ENCODE measurements at places on chromosomes 2 and 18.

DNA sequence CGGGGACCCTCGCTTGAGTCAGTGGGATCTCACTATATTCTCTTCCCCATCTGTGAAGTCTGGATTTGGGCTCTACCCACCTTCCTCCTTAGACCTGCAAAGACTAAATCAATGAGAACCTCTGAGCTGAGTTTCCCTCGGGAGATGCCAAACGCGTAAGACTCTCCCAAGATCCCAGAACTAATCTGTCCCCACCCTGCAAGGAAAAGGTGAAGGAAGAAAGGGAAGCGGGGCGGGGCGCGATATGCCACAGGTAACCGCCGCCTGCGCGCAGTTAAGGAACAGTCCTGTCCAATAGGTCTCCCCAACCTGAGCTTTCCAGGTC, 780 bp downstream of the SRD5A2 start:
- no peaks in the 10 kb centered on the region for H3K4me1 ChIP-seq
- H3K27ac ChIP-seq: no peak overlapping the region
- no peak overlapping the region for H3K4me3 ChIP-seq
- DNase-seq: no peak
- H3K27me3 ChIP-seq: peaks cover 14% of the 10 kb centered on the region

DNA sequence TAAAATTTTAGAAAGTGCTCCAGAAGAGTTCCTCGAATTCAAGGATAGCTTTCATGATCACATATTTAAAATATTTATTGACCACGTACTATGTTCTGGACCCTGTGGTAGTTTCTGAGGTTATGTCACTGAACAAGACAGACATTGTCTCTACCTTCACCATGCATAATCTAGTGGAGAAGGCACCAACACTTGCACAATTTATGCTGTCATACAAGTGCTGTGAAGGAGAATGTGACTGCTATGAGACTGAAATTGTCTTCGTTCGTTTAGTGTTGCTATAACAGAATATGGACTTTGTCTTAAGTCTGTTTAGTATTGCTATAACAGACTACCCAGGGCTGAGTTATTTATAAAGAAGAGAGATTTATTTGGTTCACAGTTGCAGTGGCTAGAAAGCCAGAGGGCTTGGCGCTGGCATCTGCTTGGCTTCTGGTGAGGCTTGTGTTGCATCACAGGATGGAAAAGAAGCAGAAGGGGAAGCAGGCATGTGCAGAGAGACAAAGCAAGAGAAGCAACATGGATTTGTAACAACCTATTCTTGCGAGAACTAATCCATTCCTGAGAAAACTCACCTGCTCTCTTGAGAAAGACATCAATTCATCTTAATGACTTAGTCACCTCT, 50.0 kb upstream of the RFX8 start:
- no peaks in the 10 kb centered on the region for H3K36me3 ChIP-seq
- no peak overlapping the region for H3K4me3 ChIP-seq
- H3K27ac ChIP-seq: no peak overlapping the region
- no peaks in the 10 kb centered on the region for H3K27me3 ChIP-seq
- DNase-seq: no peak
- H3K4me1 ChIP-seq: peaks cover 8% of the 10 kb centered on the region

GRCh38 chr2:184528119-184528518, 70.2 kb upstream of the ZNF804A start:
- DNase-seq: no peak
- no peaks in the 10 kb centered on the region for H3K4me1 ChIP-seq
- no peaks in the 10 kb centered on the region for H3K36me3 ChIP-seq
- H3K4me3 ChIP-seq: no peak overlapping the region

GRCh38 chr18:24488824-24489493, 28.5 kb downstream of the HRH4 start:
- H3K4me1 ChIP-seq: peaks cover 47% of the 10 kb centered on the region
- H3K27ac ChIP-seq: no peak overlapping the region
- H3K27me3 ChIP-seq: no peaks in the 10 kb centered on the region
- H3K4me3 ChIP-seq: no peak overlapping the region
- H3K36me3 ChIP-seq: no peaks in the 10 kb centered on the region

- no peaks in the 10 kb centered on the region for H3K36me3 ChIP-seq
- H3K4me1 ChIP-seq: peaks cover 3% of the 10 kb centered on the region
- no peaks in the 10 kb centered on the region for H3K27me3 ChIP-seq
- DNase-seq: peak; percentile 76
- H3K4me3 ChIP-seq: no peak overlapping the region
These were observed 512.7 kb downstream of the CMPK2 start for GRCh38 chr2:6352906-6353515.

DNA sequence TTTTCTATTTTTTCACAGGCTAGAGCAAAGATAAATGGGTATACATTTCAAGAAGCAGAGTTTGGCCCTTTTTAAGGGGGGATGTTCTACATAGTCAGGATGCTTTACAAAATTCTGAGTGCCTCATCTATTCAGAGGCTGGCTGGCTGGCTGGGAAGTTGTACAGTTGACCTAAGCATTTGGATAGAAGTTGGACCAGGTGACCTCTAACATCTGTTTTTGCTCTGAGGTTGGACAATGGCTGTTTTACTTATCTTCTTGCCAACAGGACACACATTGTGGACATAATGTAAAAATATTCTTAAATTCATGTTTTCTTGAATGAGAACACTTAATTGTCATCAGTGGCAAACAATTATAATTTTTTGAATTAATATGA, 205.4 kb downstream of the PTPRM start:
- no peak for DNase-seq
- no peak overlapping the region for H3K27ac ChIP-seq
- no peak overlapping the region for H3K4me3 ChIP-seq
- no peaks in the 10 kb centered on the region for H3K4me1 ChIP-seq
- no peaks in the 10 kb centered on the region for H3K36me3 ChIP-seq

- H3K4me1 ChIP-seq: no peaks in the 10 kb centered on the region
- H3K27ac ChIP-seq: no peak overlapping the region
- no peak overlapping the region for H3K4me3 ChIP-seq
- no peak for DNase-seq
- no peaks in the 10 kb centered on the region for H3K36me3 ChIP-seq
These were observed 511.6 kb upstream of the CELF4 start for GRCh38 chr18:38077229-38077628.

GRCh38 chr2:157990173-157990572, 111.5 kb upstream of the UPP2 start:
- H3K27ac ChIP-seq: no peak overlapping the region
- no peaks in the 10 kb centered on the region for H3K36me3 ChIP-seq

DNA sequence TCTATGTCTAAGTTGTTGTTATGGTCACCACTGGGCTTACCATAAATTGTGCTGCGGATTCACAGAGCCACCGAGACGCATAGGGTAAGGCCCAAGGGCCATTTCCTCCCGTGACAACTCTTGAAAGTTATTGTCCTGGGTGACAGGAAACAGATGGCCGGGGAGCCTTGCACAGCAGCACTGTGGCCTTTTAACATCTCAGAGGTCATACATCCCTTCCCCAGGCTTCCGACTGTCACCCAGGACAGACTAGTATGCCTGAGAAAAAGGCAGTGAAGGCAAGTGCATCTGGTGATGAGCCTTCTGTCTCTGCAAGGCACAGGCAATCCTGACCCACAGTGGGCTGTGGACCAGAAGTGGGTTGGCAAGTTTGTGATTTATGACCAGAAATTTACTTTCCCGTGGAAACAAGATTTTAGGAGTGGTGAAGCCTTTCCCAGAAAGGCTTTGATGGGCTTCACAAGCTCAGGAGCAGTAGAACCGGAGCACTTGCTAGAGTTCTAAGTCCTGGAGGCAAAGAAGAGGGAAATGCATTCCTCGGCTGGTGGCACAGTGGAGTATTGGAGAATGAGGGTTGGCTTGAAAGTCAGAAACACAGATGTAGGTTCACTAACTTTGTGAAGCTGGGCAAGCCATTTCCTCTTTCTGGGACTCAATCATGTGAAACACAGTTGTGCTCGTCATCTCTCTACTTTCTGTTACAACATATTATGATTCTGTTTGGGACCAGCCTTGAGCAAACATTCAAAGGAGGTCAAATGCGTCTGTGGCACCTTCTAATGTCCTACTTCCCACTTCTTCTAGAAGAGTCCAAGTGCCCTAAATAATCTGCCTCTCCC, 2.0 kb upstream of the CAPN14 start:
- H3K27ac ChIP-seq: peak overlapping the region; percentile 81
- no peak overlapping the region for H3K4me3 ChIP-seq

GRCh38 chr2:203600286-203600685, 65.2 kb upstream of the RAPH1 start:
- no peak for DNase-seq
- H3K4me1 ChIP-seq: peaks cover 17% of the 10 kb centered on the region
- H3K27ac ChIP-seq: no peak overlapping the region
- H3K36me3 ChIP-seq: no peaks in the 10 kb centered on the region

DNA sequence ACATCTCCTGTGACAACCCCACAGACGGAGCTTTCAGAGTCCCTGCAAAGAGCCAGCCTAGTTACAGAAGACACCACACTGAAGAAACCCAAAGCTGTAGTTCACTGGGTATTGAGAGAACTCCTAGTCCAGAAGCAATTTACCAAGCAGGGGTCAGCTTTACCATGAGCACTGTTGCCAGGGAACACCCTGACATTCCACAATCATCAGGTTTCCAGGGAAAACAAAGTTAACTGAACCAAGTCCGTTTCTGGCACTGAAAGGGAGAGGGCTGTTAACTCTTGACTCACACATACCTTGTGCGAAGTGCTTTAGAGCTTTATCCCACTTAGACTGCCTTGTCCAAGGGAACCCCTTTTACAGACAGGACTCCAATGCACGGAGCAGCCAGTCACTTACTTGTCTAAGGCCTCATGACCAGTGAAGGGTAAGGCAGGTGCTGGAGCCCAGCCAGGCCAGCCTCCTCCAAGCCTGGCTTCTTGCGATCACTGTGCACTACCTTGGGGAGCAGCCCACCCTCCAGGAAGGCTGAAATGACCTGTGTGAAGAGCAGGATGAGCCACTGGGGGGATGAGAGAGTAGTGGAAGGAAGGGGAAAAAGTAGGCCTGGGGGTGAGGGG, 53.9 kb downstream of the REEP1 start:
- no peaks in the 10 kb centered on the region for H3K36me3 ChIP-seq
- no peaks in the 10 kb centered on the region for H3K27me3 ChIP-seq
- H3K4me3 ChIP-seq: no peak overlapping the region
- H3K4me1 ChIP-seq: peaks cover 7% of the 10 kb centered on the region
- no peak overlapping the region for H3K27ac ChIP-seq

GRCh38 chr2:221336967-221337366, 235.1 kb downstream of the EPHA4 start:
- no peaks in the 10 kb centered on the region for H3K27me3 ChIP-seq
- DNase-seq: no peak
- H3K36me3 ChIP-seq: no peaks in the 10 kb centered on the region
- no peak overlapping the region for H3K27ac ChIP-seq
- no peaks in the 10 kb centered on the region for H3K4me1 ChIP-seq
- no peak overlapping the region for H3K4me3 ChIP-seq

GRCh38 chr2:167501618-167502017, 613.3 kb downstream of the XIRP2 start:
- DNase-seq: no peak
- no peaks in the 10 kb centered on the region for H3K27me3 ChIP-seq
- H3K4me1 ChIP-seq: no peaks in the 10 kb centered on the region
- no peak overlapping the region for H3K27ac ChIP-seq
- no peak overlapping the region for H3K4me3 ChIP-seq

DNA sequence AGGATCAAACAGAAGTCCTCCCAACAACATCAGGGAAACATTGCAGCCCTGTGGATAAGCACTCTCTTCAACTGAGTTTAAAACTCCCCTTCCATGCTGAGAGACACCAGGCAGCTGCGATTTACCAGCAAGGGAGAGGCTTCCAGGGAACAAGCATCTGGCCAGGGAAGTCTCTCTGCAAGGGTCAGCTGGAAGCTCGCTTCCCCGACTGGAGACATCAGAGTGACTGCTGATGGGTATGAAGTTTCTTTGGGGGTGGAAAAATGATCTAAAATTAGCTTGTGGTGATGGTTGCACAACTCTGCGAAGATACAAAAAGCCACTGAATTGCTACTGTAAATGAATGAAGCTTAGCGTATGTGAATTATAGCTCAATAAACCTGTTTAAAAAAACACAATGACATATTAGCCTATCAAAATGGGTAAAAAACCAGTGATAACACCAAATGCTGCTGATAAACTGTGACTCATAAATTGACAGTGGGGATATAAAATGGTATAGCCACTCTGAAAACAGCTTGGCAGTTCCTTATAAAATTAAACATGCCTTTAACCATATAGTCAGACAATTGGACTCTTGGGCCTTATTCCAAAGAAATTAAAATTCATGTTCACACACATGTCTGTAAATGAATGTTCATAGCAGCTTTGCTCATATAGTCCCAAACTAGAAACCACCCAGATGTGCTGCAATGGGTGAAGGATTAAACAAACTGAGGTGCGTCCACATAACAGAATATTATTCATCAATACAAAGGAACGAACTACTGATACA, 1082.0 kb downstream of the SOCS6 start:
- H3K27ac ChIP-seq: no peak overlapping the region
- DNase-seq: no peak
- H3K27me3 ChIP-seq: no peaks in the 10 kb centered on the region
- H3K4me1 ChIP-seq: no peaks in the 10 kb centered on the region

DNA sequence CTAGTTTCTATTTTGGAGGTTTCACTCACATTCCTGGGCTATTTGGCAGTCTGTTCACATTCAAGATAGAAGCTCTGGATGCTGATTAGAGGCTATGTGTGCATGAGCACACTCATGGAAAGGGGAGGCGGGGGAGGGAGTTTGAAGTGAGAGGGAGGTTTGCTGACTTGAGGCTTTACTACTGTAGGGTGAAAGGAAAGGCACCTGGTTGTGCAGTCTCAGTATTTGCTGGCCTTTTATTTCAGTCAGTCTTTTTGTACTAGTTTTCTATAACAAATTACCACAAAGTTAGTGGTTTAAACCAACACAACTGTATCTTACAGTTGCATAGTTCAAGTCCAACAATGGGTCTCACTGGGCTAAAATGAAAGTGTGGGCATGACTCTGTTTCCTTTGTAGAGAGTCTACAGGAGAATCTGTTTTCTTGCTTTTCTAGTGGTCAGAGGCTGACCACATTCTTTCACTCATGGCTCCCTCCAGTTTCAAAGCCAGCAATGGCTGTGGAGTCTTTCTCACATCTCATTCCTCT, 47.7 kb upstream of the NR4A2 start:
- no peaks in the 10 kb centered on the region for H3K27me3 ChIP-seq
- no peak overlapping the region for H3K4me3 ChIP-seq
- DNase-seq: no peak
- H3K4me1 ChIP-seq: no peaks in the 10 kb centered on the region
- H3K27ac ChIP-seq: no peak overlapping the region

- H3K36me3 ChIP-seq: no peaks in the 10 kb centered on the region
- no peaks in the 10 kb centered on the region for H3K27me3 ChIP-seq
- no peak overlapping the region for H3K27ac ChIP-seq
- DNase-seq: no peak
- no peaks in the 10 kb centered on the region for H3K4me1 ChIP-seq
- H3K4me3 ChIP-seq: no peak overlapping the region
These were observed 29.8 kb downstream of the EHD3 start for GRCh38 chr2:31263636-31264190.

DNA sequence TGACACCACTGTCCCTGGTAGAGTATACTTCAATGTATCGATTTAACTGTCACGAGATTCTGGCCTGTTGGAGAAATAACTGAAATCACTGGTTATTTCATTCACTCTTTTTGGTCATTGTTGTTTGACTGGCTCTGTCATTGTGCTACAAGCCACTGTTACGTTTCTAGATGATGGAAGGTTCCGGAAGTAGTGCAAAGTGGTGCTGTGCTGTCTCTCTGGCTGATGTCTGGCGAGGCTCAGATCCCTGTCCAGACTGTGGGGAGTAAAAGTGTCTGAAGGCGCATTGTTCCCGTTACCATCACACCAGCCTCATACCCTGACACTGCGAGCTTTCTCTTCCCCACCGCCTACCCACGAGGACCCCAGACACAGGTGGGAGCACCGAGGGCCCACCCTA, 11.7 kb downstream of the CNDP1 start:
- peaks cover 8% of the 10 kb centered on the region for H3K4me1 ChIP-seq
- no peaks in the 10 kb centered on the region for H3K36me3 ChIP-seq
- H3K27ac ChIP-seq: no peak overlapping the region
